ENCODE measurements at places on chromosomes 13 and 19.

GRCh38 chr13:60945396-60945795 is 470.3 kb downstream of the PCDH20 start:
- no peak for DNase-seq

- no peak for DNase-seq
These were observed 254.1 kb downstream of the MZT1 start for GRCh38 chr13:72473321-72473720.

GRCh38 chr13:40611004-40611403 is 55.4 kb downstream of the FOXO1 start:
- no peak for DNase-seq

- no peak for DNase-seq
These were observed 92.4 kb downstream of the STK24 start for GRCh38 chr13:98484289-98485219.

DNA sequence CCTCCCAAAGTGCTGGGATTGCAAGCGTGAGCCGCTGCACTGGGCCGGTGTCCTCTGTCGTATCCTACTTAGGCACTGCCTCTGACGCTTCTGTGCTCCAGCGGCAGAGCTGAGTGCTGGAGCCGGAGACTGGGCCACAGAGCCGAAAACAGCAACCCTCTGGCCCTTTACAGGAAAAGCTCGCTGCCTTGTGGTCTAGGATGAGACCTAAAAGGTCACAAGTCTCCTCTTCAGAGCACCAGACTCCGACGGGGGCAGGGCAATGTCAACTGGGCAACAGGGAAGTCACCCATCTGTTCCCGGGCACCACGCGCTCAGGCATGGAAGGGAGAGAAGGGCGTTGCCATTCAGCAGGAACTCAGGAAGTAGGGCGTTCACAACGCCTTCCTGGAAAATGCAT is 91.7 kb downstream of the GADD45B start:
- DNase-seq = peak; percentile 51

DNA sequence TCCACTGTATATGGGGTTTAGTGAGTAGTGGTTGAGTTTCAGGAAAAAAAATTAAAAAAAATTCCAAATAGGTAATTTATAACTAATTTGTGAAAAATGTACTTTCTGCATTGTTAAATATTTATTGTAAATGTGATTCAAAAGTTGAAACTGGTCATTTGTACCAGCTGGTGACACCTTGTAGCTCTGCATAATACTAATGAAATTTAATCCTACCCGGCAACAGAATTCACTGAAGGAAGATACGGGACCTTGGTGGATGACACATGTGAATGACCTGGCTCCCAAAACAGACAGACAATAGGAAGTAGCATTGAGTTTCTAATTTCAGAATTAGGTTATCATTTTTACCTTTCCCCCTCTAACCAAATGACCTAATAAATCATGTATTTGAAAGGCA is 73.8 kb downstream of the SLITRK6 start:
- DNase-seq = no peak

- no peak for DNase-seq
These were observed 2.6 kb downstream of the ZSCAN4 start for GRCh38 chr19:57671124-57671895.

DNA sequence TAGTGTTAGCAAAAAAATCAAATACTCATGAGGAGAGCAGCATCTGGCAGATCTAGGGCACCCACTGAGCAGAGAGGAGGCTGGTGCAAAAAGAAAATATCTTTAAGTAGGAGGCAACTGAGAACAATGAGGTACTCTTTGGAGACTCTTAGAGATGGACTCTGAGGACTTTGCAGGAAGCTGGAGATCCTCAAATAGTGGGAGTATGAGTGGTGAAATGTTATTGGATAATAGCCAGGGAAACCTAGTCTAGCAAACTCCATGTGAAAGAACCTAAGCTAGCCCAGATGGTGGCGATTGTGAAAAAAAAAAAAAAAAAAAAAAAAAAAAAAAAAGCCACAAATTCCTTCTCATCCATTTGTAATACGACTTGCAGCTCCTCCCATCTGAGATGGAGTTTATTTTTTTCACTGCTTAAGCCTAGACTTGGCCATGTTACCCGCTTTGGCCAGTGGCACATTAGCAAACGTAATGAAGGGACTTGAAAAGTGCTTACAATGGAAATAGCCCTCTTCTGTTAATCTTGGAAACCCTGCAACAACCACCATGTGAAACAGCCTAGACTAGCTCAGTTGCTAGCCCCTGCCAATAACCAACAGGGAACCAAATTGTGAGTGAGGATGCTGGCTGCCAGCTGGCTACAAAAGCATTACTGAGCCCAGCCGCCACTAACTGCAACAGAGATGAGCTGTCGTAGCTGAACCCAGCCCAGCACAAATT is 476.2 kb downstream of the KLF12 start:
- DNase-seq = peak; percentile 30

GRCh38 chr19:49779731-49780555 is 13.1 kb downstream of the AP2A1 start:
- no peak for DNase-seq

DNA sequence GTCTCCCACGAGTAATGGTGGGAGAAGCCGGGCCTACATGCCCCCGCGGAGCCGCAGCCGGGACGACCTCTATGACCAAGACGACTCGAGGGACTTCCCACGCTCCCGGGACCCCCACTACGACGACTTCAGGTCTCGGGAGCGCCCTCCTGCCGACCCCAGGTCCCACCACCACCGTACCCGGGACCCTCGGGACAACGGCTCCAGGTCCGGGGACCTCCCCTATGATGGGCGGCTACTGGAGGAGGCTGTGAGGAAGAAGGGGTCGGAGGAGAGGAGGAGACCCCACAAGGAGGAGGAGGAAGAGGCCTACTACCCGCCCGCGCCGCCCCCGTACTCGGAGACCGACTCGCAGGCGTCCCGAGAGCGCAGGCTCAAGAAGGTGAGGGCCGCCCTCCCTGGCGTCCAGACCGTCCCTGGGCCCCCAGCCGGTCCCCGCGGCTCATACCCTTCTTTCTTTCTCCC is 1.4 kb upstream of the USF2 start:
- no peak for DNase-seq

GRCh38 chr13:28553971-28554370 is 59.0 kb upstream of the FLT1 start:
- DNase-seq = no peak

DNA sequence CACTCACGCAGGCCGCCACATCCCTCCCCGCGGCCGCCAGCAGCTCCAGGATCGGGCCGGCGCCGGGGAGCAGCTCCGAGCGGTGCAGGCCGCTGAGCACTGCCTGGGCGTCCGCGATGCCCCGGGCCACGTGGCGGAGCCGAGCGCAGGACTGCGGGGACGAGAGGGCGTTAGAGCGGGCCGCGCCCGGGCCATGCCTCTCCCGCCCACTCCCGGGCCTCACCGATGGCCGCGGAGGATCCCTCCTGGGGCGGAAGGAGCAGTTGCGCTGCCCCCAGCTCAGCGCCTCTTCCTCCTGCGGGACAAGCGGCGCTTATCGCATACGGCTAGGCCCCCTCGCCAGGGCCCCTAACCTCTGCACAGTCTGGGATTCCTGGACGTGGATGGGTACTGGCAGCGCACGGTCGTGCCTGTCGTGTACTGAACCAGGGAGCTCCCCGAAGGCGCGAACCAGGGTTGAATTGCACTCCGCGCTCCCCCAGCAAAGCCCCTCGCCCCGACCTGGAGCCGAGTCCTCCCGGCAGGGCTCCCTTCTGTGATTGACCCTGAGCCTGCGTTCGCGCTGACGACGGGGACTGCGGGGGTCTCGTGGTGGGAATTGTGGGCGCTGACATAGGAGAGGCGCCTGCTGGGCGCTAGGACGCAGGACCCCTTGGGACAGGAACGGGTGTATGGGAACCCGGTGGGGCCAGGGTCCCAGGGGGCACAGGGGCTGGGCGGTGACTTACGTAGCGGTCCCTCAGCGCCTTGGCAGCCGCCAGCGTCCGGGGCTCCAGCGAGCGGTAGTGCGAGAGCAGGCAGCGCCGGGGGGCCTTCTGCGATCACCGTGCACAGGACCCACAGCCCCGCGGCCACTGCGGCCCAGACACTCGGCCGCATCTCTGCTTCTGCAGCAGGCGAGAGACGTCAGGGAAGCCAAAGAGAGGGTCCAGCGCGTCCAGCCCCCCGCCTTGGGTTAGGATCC is 673 bp downstream of the IFNL4 start:
- no peak for DNase-seq

DNA sequence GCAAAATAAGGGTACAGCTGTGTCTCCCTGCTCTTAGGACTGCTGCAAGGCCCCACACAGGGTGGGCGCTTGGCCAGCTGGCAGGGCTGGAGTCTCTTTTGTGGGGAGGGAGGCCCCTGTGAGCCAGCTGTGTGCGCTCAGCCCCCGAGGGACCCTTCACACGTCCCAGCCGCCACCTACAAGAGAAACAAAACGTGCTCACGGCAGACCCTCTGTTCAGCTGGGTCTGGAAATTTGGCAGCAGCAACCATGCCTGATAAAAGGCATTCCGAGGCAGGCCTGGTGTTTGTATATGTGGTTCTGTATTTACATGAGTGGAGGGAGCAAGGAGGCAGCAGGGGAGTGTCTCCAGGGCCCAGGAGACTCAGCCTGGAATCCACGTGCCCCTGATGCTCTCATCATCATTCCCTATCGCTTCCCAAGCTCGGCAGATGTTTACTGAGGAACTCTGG is 49.7 kb downstream of the CRTC1 start:
- peak; percentile 86 for DNase-seq

GRCh38 chr19:54329476-54330165 is 9.3 kb downstream of the LILRA4 start:
- no peak for DNase-seq

- no peak for DNase-seq
These were observed 95.5 kb downstream of the OXGR1 start for GRCh38 chr13:96898646-96899254.

DNA sequence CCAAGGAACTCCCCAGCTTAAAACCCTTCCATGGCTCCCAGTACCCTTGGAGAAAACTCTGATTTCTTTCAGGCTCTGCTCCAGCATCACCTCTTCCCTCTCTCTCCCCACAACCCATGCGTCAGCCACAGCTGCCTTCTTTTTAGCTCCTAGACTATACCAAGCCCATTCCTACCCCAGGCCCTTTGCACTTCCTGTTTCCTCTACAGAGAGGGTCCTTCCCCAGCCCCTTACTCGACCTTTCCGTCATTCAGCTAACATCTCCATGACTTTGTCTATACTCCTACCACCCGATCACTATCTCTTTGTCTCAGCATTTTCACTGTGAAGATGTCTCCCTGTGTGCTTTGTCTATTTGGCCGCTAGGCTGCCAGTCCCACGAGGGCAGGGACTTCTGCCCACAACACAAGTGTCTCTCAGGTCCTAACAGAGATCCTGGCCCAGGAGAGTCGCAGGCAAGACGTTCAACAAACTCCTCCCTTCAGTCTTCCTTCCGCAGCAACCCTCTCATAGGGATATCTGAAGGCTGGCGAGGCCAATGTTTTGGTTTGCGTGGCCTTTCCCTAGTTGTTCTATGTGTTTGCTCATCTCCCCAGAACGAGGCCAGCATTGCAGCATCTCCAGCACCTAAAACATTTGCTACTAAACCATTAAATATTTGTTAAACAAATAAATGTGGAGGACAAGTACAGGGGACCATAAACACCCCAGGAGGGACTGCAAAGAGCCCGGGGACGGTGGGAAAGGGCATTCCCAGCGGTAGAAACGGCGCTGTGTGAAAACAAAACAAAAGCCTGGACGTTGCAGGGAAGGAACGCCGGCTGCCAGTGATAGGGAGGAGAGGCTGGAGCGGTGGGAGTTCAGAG is 816 bp downstream of the CCNP start:
- DNase-seq = no peak

- DNase-seq = no peak
These were observed 37.3 kb upstream of the C13orf42 start for GRCh38 chr13:51148223-51148951.

DNA sequence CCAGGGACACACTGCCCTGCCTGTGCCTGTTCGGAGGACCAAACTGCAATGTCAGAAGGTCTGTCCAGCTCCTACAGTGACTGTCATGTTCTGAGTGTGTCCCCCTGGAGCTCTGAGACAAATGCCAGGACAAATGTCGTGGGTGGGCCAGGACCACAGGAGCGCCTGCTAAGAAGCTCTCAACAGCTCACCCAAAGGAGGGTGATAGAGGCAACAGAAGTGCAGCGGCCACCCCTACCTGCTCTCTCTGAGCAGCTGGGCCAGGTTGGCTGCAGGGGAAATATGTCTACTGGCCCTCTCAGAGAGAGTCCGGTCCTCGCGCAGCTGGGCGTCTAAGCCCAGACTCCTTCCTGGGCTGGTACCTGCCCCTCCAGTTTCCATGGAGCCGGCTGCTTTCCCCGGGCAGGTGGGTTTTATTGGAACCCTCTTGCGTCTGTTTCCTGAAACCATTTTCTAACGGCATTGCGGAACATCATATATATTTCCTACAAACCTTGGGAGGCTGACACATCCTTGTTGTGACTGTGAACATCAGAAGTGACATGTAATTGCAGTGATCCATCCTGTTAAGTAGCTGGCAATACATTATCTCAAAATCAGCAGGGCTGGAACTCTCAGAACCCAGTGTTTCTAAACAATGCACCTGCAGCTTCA is 78.1 kb downstream of the CHST8 start:
- no peak for DNase-seq

DNA sequence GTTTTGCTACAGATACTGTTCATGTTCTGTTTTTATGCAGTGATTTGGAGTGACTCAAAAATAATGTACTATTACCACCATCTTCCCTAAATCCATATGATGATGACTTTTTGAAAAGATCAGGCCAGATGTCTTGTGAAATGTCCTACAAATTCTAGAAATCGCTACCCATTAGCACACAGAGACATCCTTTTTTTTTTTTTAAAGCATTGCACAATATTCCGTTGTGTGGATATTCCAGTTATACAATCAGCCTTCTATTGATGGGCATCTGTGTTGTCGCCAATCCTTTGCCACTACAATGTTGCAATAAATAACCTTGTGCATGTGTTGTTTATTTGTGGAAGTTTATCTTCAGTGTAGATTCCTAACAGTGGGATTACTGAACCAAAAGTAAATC is 24.5 kb downstream of the ZDHHC20 start:
- no peak for DNase-seq

DNA sequence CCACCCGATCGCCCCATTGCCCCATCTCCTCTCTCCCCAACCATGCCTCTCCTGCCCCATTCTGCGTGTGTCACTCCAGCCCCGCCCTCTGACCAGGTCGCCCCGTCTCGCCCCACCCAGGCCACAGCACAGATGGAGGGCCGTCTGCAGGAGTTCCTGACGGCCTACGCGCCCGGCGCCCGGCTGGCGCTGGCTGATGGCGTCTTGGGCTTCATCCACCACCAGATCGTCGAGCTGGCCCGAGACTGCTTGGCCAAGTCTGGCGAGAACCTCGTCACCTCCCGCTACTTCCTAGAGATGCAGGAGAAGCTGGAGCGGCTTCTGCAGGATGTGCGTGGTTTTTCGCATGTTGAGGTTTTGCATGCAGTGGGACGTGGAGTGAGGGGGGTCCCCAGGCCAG is 26.2 kb downstream of the MAST3 start:
- no peak for DNase-seq

GRCh38 chr19:46515879-46516350 is 20.2 kb upstream of the PNMA8B start:
- DNase-seq = peak; percentile 43

GRCh38 chr13:107681600-107681999 is 533.7 kb downstream of the LIG4 start:
- no peak for DNase-seq
